CD8-positive, alpha-beta memory T cell (primary cell): ENCODE measurements at places on chromosomes 5 and 9.

- H3K27me3 ChIP-seq, result peaks cover 4% of the 10 kb centered on the region
- no peak overlapping the region for H3K27ac ChIP-seq
- no peak overlapping the region for H3K4me3 ChIP-seq
- H3K36me3 ChIP-seq, result no peaks in the 10 kb centered on the region
Measured at GRCh38 chr5:3594510-3595005, 1.1 kb upstream of the IRX1 start.

DNA sequence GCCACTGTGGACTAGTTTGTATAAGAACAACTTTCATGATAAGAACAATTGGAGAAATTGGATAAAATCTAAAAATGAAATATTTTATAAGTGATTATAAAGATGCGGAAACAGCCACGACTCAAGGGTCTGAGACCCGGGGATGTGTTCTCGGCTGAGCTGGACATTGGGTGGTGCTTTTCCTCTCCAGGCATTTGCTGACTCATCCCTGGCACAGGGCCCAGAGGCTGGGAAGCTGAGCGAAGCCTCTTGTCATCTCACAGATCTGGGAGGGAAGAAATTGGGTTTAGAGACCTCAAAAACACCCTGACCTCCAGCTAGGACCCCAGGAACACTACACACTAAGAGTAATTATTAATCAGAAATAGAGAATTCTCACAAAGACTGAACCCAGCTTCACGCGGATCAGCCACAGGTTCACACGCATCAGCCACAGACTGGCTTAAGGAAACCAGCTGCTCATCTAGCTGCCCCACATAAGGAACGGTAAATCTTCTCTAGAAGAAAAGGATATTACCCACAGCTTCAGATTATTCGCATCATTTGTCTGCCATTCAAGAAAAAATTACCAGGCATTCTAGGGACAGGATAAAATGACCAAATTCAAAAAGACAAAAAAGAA lies 2.8 kb upstream of the OR2V1 start:
- no peak for DNase-seq
- H3K4me1 ChIP-seq, result no peaks in the 10 kb centered on the region
- H3K36me3 ChIP-seq, result no peaks in the 10 kb centered on the region
- H3K27me3 ChIP-seq, result no peaks in the 10 kb centered on the region
- H3K27ac ChIP-seq, result no peak overlapping the region

- no peak overlapping the region for H3K4me3 ChIP-seq
- H3K27ac ChIP-seq, result no peak overlapping the region
- no peaks in the 10 kb centered on the region for H3K36me3 ChIP-seq
- no peak for DNase-seq
Measured at GRCh38 chr9:121551985-121552753, 52.5 kb upstream of the GGTA1 start.

DNA sequence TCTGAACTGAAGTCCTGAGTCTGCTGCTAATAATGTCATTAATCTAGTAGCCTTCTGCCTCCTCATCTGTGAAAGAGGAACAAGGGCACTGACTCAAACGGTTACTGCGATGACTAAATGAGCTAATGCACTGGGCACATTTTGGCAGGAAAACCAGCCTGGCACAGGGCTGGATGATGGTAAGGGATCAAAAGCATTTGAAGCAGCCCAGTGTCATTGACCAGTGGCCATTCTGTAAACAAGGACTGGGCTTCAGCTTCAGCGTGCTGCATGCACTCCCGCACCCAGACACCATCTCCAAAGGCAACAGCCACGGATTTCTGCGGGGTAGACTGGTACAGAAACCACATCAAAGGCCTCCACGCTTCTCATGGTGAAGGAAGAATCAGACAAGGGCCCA lies 8.0 kb downstream of the GCNT4 start:
- peaks cover 14% of the 10 kb centered on the region for H3K36me3 ChIP-seq
- H3K4me3 ChIP-seq, result no peak overlapping the region
- H3K27ac ChIP-seq, result no peak overlapping the region
- peaks cover 37% of the 10 kb centered on the region for H3K4me1 ChIP-seq
- H3K27me3 ChIP-seq, result no peaks in the 10 kb centered on the region

DNA sequence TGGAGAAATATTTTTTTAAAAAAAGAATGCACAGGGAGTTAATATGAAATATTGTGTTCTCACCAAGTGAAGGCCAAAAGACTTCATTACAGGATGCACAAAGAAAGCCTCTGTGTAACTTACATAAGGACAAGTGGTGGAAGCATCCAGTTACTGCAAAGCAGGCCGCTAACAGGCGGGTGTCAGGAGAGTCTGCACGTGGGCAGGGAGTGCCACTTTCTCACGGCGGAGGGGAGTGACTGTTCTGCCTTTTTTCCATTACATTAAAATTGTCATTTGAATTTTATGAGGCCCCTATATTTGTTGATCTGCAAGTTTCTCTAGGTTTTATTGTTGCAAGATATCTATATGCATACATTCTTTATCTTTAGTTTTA lies 28.1 kb upstream of the SPATA31E1 start:
- H3K4me3 ChIP-seq, result no peak overlapping the region
- no peaks in the 10 kb centered on the region for H3K36me3 ChIP-seq

- H3K27me3 ChIP-seq, result no peaks in the 10 kb centered on the region
- H3K36me3 ChIP-seq, result no peaks in the 10 kb centered on the region
- no peak for DNase-seq
- no peaks in the 10 kb centered on the region for H3K4me1 ChIP-seq
Measured at GRCh38 chr9:18665947-18666346, 192.0 kb downstream of the ADAMTSL1 start.

- H3K4me3 ChIP-seq, result no peak overlapping the region
- DNase-seq, result no peak
- H3K36me3 ChIP-seq, result peaks cover 15% of the 10 kb centered on the region
- no peak overlapping the region for H3K27ac ChIP-seq
- no peaks in the 10 kb centered on the region for H3K4me1 ChIP-seq
Measured at GRCh38 chr9:132622159-132622558, 39.8 kb downstream of the BARHL1 start.

GRCh38 chr5:133942614-133943474 lies 25.6 kb downstream of the C5orf15 start:
- no peaks in the 10 kb centered on the region for H3K36me3 ChIP-seq
- DNase-seq, result no peak
- H3K4me3 ChIP-seq, result no peak overlapping the region
- no peak overlapping the region for H3K27ac ChIP-seq

DNA sequence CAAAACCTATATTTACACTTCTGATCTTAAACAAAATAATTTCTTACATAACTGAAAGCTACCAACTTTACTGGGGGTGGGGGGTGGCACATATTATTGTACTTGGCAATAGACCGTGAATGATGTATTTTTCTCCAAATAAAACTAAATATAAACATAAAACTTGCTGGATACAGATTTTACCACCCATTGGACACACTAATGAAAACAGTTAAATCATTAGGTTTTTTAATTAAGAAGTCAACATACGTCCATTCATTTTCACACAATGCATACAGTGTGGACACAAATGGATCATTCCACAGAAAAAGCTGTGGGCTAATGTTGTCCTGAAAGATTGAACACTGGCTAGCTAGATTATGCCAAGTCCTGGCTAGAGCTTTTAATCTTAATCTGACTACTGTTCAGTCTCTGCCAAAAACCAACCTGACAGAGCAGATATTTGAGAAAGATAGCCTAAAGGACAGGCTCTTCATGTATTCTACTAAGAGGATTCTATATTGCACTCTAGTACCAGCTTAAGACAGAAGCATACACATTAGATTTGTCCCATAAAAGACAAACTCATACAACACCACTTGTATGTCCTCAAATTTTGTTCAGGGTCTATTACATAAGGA lies 118.1 kb downstream of the SIL1 start:
- H3K4me1 ChIP-seq, result no peaks in the 10 kb centered on the region
- H3K27ac ChIP-seq, result no peak overlapping the region
- no peaks in the 10 kb centered on the region for H3K36me3 ChIP-seq
- H3K4me3 ChIP-seq, result no peak overlapping the region

DNA sequence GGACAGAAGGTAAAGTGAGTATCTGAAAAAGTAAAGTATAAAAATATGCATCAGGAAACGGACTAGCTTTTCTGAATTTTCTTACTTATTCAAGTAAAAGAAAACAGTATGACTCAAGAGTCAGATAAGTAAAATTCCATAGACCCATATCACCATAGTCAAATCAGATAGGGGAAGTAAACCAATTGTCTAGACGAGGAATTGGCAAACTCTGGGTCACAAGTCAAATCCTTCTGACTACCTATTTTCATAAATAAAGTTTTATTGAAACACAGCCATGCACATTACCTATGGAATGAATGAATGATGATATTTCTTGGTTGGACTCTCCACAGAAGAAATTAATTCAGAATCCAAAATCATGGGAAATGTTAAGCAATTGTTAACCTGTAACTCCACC lies 59.1 kb upstream of the TMC1 start:
- DNase-seq, result no peak
- H3K4me3 ChIP-seq, result no peak overlapping the region
- no peaks in the 10 kb centered on the region for H3K36me3 ChIP-seq
- H3K27me3 ChIP-seq, result no peaks in the 10 kb centered on the region
- H3K27ac ChIP-seq, result no peak overlapping the region
